NCI-H1048 (cell line): ENCODE measurements at places on chromosomes 1 and 21.

- DNase-seq, result no peak
Observed at GRCh38 chr1:233060461-233060994, 110.1 kb downstream of the NTPCR start.

DNA sequence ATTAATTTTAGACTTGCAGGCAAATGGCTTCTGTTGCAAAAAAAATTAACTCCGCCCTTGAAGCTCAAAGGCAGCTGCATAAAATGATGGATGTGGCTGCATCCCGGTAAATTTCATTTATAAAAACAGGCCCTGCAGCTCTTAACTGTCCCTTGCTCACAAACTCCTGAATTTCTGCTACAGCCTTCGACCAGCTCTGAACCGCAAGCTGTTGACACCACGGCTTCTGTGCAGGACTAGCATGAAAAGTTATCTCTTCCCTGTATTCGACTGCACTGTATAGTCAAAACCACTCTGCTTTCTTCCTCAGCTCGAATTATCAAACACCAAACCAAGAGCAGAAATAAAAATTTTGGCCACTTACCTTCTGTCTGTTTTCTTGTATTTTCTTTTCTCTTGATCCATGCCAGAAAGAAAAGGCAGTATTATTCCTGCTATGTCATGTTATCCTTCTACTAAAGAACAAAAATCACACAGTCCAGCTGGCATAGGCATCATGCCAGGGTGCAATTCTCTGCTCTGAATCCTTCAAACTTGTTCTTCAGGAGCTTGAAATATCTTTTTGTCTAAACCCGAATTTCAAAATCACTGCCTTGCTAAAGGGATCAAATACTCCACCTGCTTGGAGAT, 195.5 kb upstream of the NCAM2 start:
- DNase-seq, result no peak

- DNase-seq, result no peak
Observed at GRCh38 chr1:36594023-36594422, 111.3 kb upstream of the CSF3R start.

GRCh38 chr21:29145354-29145782, 14.9 kb downstream of the MAP3K7CL start:
- DNase-seq, result no peak

DNA sequence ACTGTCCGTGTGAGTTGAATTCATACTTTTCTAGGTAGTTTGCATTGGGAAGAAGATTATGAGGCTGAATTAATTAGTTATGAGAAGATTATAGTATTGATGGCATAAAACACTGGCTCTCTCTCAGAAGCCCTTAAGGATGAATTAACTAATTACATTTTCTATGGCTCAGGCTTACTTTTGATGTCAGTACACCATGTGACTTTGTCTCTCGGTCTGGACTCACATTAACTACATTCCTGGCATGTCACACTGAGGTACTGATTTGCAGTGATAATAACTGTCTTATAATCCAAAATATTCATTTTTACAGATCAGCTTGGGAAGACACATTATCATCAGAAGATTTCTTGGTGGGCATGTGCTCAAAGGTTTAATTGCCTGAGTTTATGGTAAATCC, 362.2 kb downstream of the ZP4 start:
- DNase-seq, result no peak

DNA sequence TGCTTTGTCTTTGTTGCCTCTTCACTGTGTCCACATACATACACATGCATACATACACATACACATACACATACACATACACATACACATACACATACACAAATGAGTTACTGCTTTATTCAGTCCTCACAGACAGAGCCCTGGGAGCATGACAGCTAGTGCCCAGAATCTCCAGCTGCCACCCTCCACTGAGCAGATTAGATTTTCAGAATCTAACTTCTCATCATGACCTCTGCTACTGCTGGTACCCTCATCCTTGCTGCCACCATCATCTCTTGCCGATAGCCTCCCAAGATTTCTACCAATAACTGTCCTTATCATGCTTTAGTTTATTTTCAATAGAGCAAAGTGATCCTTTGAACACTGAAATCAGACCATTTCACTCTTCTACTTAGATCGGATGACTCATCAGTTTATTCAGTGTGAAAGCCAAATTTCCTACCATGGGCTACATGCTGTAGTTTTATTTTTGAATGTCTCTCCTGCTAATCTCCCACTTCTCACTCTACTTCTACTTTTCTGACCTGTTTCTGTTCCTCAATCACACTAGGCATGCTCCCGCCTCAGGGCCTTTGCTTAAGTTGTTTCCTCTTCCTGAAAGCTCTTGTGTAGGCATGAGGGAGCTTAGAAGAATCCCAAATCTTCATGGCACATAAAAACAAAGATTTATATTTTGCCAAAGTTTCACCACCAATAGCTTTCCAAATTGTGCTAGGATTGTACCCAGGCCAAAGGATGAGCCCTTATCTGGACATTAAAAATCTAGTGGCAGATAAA, 43.0 kb downstream of the ATP6V1G3 start:
- no peak for DNase-seq

GRCh38 chr1:202283379-202283844, 58.3 kb downstream of the UBE2T start:
- no peak for DNase-seq

DNA sequence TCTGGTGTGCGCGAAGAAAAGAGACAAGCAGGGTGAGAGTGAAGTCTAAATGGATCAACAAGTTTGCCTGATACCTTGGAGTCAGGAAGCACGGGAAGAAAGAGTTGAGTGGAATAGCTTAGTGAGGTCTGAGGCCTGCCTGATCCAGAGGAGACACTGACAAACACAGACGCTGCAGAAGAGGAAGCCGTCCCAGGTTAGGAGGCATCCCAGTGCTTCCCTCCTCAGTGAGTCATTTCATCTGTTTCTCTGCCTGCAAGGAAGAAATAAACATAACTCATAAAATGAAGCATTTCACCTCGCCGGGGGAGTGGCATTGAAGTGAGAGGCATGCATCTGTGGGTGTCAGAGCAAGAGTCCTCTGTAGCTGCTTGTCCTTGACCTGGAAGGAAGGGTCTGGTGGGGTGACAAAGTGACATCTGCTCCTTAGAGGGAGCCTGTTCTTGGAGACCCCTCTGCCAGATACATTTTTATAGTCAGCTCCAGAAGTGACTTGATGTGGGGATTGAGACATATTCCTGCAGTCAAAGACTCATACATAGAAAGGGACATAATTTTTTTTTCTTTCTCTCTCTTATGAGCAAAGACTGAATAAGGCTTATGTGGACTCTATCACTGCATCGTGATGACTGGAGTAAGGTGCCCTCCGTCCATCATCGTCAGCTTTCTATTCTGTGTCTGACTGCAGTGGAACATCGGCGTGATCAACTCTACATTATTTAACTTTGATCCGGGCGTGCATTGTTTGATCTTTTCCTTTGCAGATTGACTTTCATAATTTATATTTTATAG, 256.7 kb downstream of the KIF26B start:
- DNase-seq, result no peak

DNA sequence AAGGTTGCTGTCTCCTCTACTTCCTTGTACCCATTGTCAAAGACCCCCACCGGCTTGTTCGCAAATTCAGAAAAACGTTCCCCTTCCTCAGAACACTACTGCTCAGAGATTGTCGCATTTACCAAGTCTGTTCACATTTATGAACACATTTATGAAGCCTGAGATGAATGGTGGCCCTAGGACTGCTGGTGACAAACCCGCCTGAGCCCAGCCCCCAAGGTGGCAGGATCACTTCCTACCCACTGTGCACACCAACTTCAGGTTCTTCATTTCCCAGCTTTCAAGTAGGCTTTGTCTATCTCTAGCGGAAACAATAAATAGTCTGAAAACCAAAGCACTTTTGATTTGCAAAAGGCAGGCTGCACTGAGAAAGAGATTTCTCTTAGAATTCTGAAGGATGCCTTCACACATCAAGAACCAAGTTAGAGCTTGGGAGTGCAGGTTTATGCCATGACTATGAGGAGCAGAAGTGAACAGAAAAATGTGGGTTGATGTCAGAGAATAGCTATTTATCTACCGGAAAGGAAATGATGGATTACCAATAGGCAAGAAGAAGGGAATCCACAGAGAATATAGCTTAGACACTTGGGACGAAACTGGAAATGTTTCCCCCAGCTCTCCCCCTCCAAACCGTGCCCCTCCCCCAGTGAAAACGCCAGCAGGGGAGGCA, 200.5 kb downstream of the TOMM20 start:
- no peak for DNase-seq

GRCh38 chr1:113999799-114000198, 20.5 kb downstream of the OLFML3 start:
- no peak for DNase-seq

GRCh38 chr21:45111703-45112102, 37.3 kb downstream of the ADARB1 start:
- no peak for DNase-seq

GRCh38 chr1:230199034-230199433, 132.0 kb downstream of the GALNT2 start:
- DNase-seq, result no peak

DNA sequence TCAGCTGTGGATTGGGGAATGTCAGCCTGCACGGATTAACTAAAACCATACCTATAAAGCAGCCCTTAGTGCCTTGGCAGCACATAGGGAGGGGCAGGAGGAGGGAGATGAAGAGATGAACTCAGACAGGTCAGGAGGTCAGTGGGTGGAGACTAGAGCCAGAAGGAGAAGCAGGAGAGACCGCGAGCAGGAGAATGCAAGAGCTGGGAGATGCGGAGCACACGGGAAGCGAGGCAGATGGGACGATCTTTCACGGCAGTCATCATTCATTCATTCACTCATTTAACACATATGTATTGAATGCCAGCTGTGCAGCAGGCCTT, 41.9 kb downstream of the NEK2 start:
- DNase-seq, result no peak

GRCh38 chr1:246771366-246771765, 47.2 kb downstream of the SCCPDH start:
- DNase-seq, result no peak

GRCh38 chr1:26472320-26472900, at the start of gene HMGN2:
Gene HMGN2 (plus strand): TSS chr1:26472440. CDS start chr1:26472613, 173 bp downstream.
- DNase-seq, result peak; percentile 78

DNA sequence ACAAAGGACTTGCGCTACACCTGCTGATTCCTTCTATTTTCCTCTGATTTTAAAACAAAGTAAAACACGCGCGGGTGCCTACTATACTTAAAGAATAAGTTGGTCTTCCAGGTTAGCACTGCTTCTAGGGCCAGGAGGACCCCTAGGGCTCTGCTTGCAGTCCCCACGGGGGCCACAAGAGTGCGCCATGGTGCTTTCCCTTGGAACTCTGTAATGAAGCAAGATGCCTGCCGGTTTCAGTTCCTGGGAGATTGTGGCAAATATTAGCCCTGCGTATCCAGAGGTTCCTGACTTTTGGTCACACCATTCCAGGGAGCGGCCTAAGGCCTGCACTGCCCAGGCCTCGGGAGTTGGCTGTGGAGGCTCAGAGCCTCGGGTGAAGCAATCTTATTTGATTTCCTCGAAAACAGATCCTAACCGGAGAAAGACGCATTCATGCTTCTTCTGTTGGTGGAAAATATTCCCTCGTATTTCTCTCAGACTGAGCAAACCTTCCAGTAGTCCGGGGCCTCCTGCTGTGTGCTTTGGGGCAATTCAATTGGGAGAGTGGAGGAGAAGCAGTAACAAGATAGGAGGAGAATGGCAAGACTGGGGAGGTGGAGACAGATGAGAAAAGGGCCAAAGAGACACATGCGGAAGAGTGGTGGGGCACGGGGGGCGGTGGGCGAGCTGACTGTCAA, 25.3 kb downstream of the ADAM30 start:
- DNase-seq, result peak; percentile 40

- DNase-seq, result no peak
Observed at GRCh38 chr1:172054172-172054571, 212.9 kb downstream of the DNM3 start.

DNA sequence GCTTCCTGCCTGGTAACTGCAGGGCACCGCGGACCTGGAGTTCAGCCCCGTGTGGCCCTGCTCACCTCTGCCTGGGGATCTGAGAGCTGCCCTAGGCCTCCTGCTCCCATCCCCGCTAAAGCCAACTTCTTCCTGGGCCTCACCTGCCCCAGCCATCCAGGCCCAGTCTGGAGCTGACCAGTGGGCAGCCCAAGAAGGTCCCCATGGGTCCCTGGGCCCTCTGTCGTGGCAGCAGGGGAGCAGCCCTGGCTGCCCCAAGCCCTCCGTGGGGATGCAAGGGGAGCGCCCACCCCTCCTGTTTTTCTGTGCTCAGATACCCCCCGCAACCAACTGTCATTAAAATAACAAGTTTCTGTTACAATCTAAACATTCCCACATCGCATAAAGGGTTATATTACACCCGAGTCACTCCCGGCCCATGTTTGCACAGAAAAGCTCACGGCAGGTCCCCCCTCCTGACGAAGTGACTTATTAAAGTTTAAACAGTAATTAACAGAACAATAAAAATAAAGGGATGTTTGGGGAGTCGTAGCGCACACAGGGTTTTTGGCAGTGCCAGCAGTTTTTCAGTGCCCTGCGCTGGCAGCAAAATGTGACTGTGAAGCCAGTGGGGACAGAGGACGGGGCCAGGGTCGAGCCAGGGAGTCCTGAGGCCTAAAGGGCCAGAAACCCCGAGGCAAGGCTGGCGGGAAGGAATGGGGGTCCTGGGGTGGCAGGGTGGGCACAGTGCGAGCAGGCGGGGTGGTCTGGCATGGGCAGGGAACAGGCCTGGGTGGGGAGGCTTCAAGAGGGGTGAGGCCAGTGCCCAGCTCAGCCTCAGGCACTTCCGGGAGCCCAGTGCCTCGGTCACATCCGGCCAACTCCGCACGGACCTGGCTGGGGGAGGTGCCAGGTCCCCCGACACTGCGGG, 121.5 kb downstream of the CASZ1 start:
- no peak for DNase-seq

- DNase-seq, result no peak
Observed at GRCh38 chr1:194342484-194343262, 1156.3 kb upstream of the B3GALT2 start.
